ENCODE measurements at places on chromosomes 2 and 18. TPM values are rescaled to one million over a fixed set of nuclear protein-coding genes. Genes with fewer than 3 reads are reported as not detected.

GRCh38 chr2:126664234-126664633, 8.3 kb downstream of the GYPC start:
- DNase-seq = no peak

Gene METAP1D
- 8.6 TPM for total RNA-seq

DNA sequence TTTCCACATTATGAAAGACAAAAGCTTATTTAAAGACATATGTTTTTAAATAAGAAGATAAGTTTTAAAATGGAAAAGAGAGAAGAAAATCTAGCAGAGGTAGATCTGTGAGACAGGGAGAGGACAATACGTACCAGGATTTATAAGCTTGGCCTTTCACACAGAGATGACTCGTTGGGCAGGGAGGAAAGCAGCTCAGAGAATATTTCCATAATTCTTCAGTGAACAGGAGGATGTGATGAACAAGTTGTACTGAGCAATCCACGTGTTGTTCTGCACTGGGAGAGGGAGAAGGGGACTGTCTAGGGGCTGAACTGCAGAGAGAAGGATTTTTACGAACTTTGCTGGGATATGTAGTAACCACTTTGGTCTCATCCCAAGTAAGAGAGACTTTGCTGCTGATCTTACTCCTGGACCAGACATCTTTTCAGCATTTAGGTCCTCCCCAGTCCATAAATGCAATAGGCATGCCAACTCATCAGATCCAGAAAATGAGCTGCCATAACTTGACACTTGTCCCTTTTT, 162.5 kb upstream of the SETBP1 start:
- no peak for DNase-seq

DNA sequence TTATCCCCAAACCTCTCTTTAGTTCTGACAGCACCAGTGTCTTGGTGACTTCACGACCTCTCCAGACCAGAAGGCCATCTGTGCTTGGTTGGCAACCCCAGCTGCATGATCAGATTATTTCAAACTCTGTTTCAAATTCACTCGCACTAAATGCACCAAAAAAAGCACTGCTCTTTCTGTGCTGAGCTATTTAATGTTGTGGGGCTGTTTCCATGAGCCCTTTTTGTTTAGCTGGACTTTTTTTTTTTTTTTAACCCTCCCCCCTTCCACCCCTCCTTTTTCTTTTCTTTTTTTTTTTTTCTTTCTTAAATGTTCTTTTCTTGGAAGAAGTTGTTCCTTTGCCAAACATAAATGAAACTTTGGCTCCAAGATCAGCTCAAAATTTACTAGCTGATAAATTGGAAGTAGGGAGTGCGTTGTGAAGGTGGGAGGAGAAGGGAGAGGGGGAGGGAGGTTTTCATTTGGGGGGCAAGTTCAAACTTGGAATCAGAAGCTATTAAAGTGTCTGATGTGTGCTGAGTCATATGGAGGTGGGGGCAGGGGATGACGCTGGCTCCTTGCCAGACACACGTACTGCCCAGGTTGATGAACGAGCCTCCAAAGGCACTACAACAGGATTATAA, 543.0 kb upstream of the TNP1 start:
- DNase-seq = peak; percentile 39

Gene VPS4B
- 20.6 TPM for total RNA-seq

GRCh38 chr2:229715895-229716507, 1.6 kb upstream of the DNER start:
- no peak for DNase-seq

GRCh38 chr18:42255908-42256765, 301.1 kb downstream of the PIK3C3 start:
- DNase-seq = no peak

Gene IGFBP2
- 50.7 TPM for total RNA-seq

GRCh38 chr2:204344119-204344518, 201.2 kb upstream of the PARD3B start:
- no peak for DNase-seq

DNA sequence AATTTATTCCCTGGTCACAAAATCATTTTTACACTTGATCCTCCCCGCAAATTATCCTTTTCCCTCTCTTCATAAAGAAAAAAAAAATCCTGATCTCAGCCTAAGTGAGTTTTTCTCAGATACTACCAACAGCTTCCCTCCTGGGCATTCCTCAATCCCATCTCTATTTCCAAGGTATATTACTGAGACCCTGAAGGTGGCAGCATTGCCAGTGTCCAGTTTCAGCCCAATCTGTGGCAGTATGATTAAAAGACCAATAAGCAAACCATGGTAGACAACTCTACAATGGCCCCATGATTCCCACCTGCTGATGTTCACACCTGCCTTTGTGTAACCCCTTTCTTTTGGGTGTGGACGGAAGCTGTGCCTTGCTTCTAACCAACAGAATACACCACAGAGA, 45.1 kb downstream of the CCDC93 start:
- DNase-seq = no peak

- no peak for DNase-seq
Observed at GRCh38 chr2:101820519-101820918, 123.0 kb downstream of the MAP4K4 start.

- no peak for DNase-seq
Observed at GRCh38 chr2:233997707-233998106, 52.8 kb upstream of the SPP2 start.

DNA sequence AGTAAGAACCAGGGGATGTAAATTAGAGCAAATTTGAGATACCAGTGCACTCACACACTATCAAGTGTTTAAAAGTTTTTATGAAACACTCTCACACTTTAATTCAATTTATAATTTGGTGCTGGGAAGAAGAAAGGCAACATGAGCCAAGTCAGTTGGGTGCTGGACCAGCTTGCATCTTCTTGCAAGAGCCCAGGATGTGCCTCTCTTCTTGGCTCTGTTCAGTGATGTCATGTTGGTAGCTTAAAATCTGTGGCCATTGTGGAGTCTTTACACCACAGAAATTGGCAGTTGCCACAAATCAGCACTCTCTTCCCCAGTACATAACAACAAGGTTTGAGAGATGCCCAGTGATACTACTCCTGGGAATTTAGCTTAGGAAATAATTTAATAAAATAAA, 38.2 kb downstream of the IL1R2 start:
- DNase-seq = no peak

Gene SERPINB11
- not detected for total RNA-seq

Gene RAD51AP2
- 0.10 TPM for total RNA-seq

DNA sequence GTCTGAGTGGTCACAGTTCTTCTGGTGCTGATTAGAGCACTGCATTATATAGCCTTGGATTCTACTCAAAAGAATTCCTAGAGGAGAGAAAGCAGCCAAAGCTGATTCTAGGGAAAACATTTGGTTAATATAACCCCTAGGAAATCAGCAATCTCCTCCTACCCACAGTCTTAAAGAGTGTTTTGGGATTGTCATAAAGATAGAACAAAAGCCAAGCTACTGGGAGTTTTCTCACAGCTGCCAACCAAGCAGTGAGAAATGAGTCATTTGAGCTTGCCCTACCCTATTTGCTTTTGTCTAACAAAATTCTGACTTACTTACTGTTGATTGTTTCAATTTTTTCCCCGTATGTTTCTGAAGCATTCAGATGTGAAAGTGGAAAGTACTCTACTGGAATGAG, 469.3 kb downstream of the PLCL1 start:
- DNase-seq = no peak

Gene SERPINB7
- not detected for total RNA-seq

DNA sequence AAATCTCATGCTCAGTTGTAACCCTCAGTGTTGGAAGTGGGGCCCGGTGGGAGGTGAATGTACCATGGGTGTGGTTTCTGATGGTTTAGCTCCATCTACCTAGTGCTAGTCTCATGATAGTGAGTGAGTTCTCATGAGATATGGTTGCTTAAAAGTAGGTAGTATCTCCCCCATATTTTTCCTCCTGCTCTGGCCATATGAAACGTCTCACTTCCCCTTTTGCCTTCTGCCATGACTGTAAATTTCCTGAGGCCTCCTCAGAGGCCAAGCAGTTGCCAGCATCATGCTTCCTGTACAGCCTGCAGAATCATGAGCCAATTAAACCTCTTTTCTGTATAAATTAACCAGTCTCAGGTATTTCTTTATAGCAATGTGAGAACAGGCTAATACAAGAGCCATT, 62.8 kb upstream of the RNF152 start:
- DNase-seq = no peak

DNA sequence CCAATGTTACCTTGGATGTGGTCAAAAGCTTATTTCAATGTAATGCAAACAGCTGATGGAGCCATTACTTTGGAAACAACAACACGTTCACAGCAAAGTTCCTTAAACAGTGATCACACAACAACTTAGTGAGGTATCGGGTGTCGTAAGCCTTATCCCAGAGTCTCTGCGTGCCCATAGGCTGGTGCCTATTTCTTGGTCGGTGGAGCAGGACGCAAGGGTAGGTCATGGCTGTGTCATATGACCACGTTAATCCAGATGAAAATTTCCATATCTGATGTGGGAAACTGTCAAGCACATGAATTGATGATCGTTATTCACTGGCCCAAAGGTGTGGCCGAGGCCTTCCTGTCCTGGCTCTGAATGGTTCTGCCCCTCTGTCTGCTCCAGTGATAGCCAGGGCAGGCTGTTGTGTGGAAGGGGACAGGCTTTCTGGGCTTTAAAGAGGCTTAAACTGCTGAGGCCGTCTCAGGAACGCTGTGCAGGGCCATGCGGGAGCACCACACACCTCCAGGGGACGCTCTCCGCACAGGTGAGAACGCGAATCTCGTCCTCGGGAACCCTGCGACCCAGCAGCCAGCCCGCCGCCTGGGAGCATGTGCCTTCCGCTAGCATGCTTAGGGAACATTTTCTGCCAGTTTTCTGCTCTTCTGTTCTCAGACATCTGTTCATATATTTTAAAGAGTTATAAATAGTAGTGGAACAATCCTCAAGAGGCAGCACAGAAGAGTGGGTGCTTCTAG, 90.6 kb downstream of the KCTD1 start:
- no peak for DNase-seq

- no peak for DNase-seq
Observed at GRCh38 chr2:111037128-111037527, 83.6 kb upstream of the BCL2L11 start.

DNA sequence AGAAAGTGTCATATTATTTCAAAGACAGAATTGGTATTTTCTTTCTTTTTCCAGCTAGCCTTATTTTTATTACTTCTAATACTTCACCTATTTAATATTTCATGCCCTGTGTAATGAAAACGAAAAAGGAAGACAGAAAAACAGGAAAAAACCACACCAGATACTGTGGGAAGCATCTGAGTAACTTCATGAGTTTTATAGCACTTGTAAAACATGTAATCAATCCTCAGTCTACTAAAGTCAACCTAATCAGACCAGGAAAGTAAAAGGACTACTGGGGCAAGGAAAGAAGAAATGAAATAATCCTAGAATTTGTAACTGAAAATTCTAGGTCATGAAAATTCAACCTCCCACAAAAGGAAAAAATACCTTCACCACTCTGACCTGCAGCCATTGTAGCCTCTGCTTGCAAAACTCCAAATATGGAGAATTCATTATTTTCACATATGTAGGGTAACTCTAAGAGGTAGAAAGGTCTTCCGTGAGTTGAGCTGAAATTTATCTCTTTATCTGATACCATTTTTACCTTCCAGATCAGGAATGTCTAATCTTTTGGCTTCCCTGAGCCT, 34.7 kb upstream of the STRN start:
- DNase-seq = no peak

- DNase-seq = no peak
Observed at GRCh38 chr2:147197754-147198483, 646.9 kb upstream of the ACVR2A start.

Gene SLC4A3
- total RNA-seq = 456 TPM

Gene SCLY
- total RNA-seq = 14.7 TPM
